ENCODE measurements at places on chromosomes 6 and 20.

DNA sequence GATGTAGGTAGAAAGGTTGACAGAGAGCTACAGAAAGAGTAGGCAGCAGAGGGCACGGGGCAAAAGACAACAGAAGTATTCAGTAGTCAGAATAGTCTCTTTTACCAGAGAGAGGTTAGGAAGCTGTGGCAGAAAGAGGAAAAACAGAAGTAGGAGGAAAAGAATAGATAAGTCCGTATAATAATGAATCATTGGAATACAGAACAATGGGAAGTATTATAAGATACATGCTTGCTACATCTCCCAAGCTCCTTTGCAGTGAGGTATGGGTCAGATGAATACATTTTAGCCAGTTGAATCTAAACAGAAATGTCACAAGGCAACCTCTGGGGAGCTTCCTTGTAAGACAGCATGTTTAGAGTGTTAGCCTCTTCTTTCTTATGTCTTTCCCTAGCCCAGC, 570.5 kb upstream of the CITED2 start:
- DNase-seq = no peak

DNA sequence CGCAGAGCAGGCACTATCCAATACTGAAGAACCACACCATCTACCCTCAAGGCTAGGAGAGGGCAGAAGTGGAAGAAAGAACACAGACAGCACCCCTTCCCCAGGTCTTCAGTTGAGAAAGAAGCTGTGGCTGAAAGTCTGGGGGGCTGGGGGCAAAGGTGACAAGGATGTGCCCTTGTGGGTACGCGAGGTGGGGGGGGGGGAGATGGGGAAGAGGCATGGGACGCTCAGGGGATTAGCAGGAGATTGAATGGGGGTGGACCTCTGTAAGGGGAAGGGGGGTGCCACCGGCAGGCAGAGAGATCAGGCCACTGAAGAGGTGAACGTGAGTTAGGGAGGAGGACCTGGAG, 1.1 kb downstream of the B4GALT5 start:
- no peak for DNase-seq

DNA sequence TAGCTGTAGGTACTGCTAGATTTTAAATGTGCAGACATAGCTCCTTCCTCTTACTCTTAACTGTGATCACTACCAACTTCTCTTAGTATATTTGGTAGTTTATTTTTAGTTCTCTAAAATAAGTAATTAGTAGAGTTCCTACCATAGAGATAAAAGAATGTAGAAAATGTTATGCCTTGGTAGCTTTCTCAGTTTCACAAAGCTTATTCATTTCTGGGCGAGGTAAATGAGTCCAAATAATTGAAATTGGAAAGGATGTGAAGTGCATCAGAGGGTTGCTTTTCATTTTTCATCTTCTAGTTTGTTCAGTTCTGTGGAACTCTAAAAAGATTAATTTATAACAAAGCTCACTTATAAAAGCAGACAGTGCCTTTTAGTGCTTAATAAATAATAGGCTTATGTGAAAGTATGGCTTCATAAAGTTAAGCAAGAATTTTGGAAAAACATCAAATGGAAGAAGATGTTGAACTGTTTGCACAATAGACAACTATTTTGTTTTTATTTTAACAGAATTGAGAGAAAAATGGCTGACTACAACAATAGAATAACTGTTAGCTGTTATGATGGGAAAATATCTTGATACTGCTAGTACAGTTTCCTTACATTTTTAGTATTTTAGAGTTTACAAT, 303.7 kb downstream of the UTRN start:
- no peak for DNase-seq

- no peak for DNase-seq
Measured at GRCh38 chr6:146574211-146574610, 24.6 kb upstream of the ADGB start.

- no peak for DNase-seq
Measured at GRCh38 chr6:98924647-98925046, 23.1 kb downstream of the FBXL4 start.

DNA sequence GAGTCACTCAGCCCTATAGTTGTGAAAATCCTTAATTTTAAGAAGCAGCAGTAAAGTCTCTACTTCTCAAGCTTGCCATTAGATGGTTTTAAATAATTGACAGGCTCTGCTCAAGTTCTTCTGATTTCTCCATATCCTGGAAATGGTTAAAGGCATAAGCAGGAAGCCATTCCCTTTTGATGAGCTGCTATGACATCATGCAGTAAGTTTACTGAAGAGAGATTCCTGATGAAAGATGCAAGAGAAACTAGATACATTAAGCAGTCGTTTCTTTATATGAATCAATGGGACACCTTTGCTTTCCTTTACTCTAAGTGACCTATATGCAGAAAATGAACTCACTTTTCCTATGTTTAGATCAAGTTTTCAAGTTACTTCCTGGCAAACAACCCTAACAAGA, 9.8 kb downstream of the POPDC3 start:
- no peak for DNase-seq

- no peak for DNase-seq
Measured at GRCh38 chr6:105326833-105327770, 75.8 kb downstream of the PREP start.

DNA sequence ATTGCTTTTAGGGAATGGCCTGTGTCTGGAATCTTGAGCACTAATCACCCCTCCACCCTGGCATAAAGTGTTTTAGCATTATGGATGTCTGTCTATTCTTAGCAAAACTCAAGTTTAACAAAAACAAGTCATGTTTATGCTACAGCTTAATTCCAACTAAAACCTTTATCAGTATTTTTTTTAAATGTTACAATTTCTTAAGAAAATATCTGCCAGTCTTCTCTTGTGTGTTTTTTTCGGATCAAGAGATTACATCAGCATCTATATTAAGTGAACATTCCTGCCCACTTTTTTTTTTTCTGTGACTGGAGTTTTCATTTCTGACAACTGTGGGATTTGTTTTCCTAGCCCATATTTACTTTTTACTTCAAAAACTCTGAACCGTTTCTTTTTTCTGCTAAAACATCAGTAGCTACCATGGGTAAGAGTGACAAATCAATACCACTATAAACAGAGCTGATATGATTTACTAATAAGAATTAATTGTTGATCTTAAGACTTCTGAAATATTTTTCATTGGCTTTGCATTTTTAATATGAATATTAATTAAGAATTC, 94.3 kb downstream of the EDN1 start:
- DNase-seq = no peak
